ENCODE measurements at places on chromosomes 7 and 10.

GRCh38 chr10:102660888-102661657, 16.8 kb downstream of the TRIM8 start:
- peak; percentile 92 for DNase-seq

- DNase-seq: peak; percentile 18
Measured at GRCh38 chr7:90425376-90425775, 22.1 kb downstream of the CLDN12 start.

DNA sequence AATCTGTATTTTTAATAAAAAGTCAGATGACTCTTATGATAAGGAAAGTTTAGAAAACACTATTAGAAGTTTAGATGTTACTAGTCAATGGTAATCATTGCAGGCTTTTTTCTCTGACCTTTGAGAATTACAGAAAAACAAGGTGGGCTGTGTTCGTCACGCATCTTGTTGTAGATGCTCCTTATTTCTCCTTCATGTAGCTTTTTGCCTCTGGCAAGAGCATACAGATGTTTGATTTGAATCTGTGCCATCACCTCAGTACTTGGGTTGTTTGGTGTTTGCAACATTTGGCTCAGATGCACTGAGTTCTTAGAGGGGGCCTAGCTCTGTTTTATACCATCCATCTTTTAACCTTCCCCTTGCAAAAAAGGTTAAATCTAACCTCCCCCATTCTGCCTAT, 11.5 kb downstream of the TAS2R16 start:
- DNase-seq: no peak

DNA sequence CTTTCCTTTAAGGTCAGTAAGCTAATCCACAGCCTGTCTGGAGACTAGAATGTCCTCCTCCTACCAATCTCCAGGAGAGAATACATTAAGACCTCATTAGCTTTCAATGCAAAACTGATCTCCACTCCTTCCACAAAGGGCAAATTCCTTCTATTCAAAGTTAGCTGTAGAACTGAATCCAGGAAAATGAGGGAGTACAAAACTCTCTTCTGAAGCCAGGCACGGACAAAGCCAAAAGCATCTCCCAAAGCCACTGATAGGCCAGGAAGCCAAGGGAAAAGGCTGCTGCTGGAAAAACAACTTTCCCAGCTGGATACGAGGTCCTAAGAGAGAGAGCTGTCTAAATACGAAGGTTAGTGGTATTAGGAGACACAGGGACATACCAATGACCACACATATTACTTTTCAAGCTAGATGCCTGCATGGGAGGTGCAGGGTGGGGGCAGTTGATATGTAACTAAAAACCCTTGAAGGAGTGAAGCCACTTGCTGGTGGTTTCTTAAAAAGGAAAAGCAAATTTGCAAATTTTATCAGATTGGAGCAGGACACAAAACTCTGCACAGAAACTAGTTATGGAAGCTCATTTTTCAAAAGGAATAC, 43.6 kb downstream of the MKX start:
- no peak for DNase-seq

DNA sequence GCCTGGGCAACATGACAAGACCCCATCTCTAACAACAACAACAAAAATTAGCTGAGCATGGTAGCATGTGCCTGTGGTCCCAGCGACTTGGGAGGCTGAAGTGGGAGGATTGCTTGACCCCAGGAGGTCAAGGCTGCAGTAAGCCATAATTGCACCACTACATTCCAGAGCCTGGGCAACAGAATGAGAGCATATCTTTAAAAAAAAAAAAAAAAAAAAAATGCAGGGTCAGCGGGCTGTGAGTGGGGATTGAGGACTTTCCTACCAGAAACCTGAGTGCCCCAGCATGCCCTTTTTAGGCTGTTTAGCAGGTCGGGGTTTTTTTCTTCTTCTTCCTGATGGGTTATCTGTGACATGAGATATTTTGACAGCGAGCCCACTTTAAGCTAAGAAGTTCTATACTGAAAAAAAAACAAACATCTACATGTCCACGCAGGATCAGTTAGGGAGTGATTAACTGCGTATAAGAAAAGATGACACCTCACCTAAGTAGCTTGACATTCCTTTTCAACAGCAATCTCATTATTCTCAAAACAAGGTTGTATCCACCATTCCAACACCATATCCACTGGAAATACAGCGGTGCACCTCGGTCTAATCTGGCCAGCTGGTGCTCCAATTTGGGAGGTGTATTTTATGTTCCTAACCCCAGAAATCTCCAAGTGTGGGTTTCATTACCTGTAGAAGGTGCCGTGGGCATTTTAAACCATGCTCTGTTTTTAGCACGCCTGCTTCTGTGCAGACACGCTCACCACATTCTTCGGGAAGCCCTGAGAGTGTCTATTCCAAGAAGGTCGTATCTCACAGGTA, 13.8 kb upstream of the RFC2 start:
- DNase-seq: peak; percentile 63

DNA sequence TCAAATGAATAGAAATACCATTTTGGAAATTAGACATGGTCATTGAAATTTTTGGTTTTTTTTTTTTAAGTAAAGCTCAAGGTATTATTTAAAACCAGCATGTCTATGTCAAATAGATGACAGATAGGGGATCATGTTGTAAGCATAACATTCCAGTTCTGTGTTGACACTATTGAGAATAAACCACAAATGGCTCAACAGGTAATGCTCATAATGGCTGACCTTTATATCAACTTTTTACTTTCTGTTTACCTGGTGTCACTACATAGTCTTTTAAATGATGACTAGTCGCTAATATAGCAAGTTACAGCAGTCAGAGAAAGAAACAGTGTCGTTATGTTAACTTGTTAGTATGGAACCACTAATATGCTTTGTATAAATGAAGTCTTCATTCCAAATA, 616.0 kb downstream of the GATA3 start:
- DNase-seq: no peak

DNA sequence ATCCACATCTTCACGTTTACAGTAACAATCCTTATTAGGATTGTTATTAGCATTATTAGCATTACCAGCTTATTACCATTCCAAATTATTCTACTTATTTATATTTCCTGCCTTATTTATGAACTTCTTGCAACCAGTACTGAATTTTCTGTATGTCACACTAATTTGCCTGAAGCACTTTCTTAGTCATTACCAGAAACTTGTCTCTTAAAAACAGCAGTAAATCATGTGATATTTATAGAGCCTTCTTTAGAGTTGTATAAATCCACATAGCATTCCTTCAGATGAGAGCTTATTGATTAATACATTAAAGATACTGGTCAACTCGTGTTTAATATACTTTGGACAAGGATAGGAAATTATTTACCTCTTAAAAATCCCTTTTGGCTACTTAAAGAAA, 618.6 kb downstream of the SUGCT start:
- no peak for DNase-seq

GRCh38 chr10:44171765-44172164, 213.1 kb downstream of the CXCL12 start:
- no peak for DNase-seq

DNA sequence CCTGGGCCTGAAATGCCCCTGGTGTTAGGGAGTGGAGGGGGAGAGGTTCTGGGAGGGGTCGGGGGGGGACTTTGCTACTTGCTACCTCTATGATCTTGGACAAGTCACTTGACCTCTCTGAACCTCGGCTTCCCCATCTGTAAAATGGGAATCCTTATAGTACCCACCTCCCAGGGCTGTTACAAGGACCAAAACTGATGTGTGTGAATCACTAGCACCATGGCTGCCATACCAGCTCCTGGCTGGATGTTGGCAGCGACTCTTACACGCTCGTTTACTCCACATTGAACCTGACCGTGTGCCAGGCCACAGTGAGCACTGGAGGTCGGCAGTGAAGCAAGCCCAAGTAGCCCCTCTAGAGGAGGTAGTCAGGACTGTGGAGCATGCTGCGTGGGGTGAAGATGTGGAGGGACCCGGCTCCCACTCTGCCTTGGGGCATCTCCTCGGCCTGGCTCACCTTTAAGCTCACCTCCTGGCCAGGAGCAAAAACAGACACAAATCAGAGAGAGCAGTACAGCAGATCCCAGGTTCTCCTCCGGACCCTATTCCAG, 28.9 kb downstream of the PPIF start:
- DNase-seq: no peak

DNA sequence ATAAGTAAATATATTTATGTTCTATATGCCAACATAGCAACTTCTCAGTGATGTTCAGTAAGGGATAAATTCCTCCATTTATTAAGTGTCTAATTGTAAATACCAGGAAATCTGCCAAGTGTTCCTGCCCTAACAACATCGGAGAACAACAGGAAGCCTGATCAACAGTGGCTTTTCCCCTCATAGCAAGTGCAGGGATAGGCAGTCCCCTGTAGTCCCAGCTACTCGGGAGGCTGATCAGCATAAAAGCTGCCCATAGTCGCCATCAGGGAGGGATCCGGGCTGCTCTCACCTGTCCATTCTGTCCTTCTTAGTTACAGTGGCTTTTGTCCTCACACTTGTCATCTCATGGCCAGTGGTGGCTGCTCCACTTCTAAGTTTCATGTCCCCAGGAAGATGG, 141.3 kb downstream of the IDE start:
- no peak for DNase-seq

DNA sequence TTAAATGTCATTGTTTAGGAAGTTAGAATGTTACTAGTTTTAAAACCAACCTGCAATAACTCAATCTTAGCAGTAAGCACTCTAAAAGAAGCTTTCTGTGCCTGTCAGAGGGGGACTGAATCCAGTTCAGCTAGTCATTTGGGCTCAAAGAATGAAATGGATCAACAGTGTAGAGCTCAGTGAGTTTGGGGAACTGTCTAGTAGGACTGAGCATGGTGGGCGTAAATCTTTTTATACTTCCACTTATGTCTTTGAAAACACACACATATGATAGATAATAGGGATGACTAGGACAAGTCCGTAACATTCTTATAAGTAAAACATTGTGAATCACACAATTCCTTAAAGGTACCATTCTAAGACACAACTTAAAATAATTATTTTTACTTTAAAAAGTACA, 11.5 kb downstream of the GSAP start:
- DNase-seq: no peak

DNA sequence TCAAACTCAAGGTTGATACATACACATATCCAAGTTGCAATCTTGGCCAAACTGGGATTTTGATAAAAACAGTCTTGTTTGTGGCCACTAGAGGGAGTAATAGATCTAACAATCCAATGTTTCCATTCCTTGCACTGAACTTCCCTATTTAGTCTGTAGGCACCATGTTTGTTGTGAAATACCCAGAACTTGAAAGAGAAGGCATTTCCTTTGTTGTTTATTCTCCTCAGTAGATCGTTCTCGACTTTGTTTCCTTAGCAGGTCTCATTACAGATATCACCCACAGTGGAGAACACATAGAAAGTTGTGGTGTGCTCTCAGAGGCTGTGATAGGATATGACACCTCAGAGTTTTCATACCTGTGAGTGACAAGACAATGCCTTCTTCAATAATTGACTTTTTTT, 70.3 kb upstream of the MXI1 start:
- DNase-seq: peak; percentile 70

DNA sequence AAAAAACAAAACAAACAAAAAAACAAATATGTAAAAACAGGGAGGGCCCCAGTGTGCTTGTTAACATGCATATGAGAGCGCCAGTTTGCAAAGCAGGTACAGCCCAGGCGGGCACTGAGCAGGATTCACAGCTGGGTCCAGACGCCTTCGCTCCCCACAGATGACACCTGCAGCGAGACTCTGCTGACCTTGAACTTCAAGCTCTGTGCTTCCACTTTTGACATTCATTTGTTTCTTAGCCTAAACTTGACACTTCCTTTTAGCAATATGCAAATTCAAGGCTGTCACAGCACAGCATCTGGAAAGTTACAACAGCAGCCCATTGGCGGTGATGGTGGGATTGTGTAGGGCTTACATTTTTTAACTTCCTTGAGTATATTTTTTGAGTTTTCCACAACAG, 88.8 kb upstream of the TNS3 start:
- peak; percentile 93 for DNase-seq

DNA sequence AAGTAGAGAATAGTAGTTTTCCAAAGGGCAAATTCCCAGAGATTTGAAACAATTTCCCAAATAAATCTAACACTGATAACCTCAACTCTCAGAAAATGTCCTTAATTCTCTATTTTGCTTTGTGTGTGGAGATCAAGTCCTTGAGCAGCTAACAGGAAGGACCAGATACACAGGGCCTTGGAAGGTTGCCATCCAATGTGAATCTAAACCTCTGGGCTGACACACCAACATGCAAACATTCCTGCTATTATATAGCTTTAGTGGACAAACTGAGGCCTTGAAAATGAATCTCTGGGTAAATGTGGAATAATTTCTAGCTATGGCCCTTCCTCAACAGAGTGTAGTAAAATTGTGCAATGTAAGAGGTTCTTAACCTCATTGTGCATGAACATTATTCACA, 44.1 kb upstream of the PARD3 start:
- no peak for DNase-seq

- DNase-seq: no peak
Measured at GRCh38 chr10:12018438-12019282, 23.9 kb downstream of the UPF2 start.

DNA sequence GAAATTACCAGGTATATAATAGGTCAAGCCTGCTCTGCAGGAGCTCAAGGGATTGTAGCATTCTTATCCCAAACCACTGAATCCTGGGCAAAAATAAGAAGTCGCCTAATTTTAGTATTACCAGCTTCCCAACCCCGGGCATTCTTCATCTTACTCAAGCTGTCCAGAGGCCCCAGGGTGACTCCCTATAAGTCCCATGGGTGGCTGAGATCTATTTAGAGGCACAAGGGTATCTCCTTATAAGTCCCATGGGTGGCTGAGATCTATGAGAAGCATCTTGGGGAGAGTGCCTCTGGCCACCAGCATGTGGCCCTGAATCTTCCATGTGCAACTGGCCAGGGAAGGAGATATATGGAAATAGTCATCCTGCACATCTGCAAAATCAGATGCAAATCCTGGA, 38.9 kb downstream of the PRSS2 start:
- DNase-seq: peak; percentile 52

DNA sequence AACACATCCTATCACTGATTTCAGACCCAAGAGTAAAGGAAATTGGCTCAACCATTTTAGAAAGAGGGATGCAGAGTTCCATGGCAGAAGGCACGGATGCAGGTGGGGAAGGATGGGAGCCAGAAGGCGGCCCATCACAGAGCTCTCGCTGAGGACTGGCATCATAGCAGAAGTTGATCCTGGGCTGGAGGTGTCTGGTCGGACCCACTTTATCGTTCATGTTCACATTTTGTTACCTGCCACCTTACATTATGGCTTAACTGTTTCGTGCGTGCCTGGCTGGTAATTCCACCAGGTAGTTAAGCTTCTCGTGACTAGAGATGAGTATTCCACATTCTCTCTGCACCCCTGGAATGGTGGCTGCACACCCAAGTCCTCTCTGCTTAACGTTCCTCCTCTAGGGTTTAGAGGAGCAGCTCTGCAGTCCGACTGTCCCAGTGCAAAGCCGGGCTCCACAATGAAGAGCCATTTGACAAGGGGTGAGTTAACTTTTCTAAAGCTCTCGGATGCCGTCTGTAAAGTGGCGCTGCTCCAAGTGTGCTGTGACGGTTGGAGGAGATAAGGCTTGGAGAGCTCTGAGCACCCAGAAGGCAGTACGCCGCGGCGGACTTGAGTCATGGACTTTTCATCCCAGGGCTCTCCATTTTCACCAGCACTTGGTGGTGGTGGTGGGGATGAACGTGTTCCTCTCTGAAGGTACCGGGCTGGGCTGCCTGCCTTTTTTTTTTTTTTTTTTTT, 157.1 kb upstream of the SHH start:
- no peak for DNase-seq

GRCh38 chr10:79608505-79609375, 2.0 kb upstream of the SFTPA1 start:
- peak; percentile 52 for DNase-seq

Data from GM12865 (cell line).